ENCODE measurements at places on chromosomes 6 and 20. TPM values are rescaled to one million over a fixed set of nuclear protein-coding genes. Genes with fewer than 3 reads are reported as not detected.

Gene PROKR2
- not detected for total RNA-seq

Gene SALL4
- 3.4 TPM for total RNA-seq

Gene BANF2
- total RNA-seq = not detected

Gene TCF21
- 0.37 TPM for total RNA-seq

Gene SLC35F1
- total RNA-seq = not detected

Data from HT-29 (cell line).